ENCODE measurements at places on chromosomes 7 and 10. TPM values are rescaled to one million over a fixed set of nuclear protein-coding genes. Genes with fewer than 3 reads are reported as not detected.

Gene TSPAN13
- 5.6 TPM for total RNA-seq

Gene RBAK
- 6.0 TPM for total RNA-seq

Gene VSTM2A
- not detected for total RNA-seq

Gene VSTM4
- total RNA-seq: 9.3 TPM

Gene EVX1
- total RNA-seq: not detected

Gene GBX1
- total RNA-seq: not detected

Gene NRBF2
- total RNA-seq: 20.5 TPM

Gene ZKSCAN1
- total RNA-seq: 16.1 TPM

Gene UTF1
- not detected for total RNA-seq

Gene HOGA1
- total RNA-seq: 0.58 TPM

Gene AZGP1
- total RNA-seq: 0.09 TPM

Gene C7orf57
- not detected for total RNA-seq

Data from pericardium fibroblast (primary cell).